ENCODE measurements at places on chromosomes 16 and 17. TPM values are rescaled to one million over a fixed set of nuclear protein-coding genes. Genes with fewer than 3 reads are reported as not detected.

PTX4 gene
- total RNA-seq = 0.26 TPM

HSF5 gene
- total RNA-seq = not detected

SOST gene
- total RNA-seq = 34.3 TPM

TP53TG3B gene
- not detected for total RNA-seq

CA5A gene
- not detected for total RNA-seq

DUS2 gene
- total RNA-seq = 13.1 TPM

ZNHIT3 gene
- 21.8 TPM for total RNA-seq

CLEC10A gene
- total RNA-seq = 29.1 TPM

NHLRC4 gene
- total RNA-seq = 0.52 TPM

TOP2A gene
- total RNA-seq = 4.4 TPM

MYH8 gene
- not detected for total RNA-seq

SHISA9 gene
- 0.10 TPM for total RNA-seq

DNA sequence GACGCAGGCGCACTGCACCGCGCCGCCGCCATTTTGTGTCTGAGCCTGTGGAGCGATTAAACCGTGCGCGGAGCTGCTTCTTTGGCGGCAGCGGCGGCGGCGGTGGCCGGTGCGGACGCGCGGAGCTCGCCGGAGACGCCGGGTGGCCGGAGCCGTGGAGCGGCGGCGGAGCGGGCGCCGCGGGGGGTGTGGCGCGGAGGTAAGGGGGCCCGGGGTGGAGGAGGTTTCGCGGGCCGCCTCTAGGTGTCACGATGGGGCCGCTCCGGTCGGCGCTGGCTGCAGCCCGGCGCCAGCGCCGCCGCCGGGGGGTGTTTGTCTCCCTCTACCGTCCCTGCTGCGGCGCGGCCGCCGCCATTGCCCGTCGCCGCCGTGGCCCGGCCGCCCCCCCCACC is at the start of gene CTCF:
Gene CTCF (plus strand): TSS at position 1 of the 392 bp plus-strand sequence. CDS start 48,307 bp downstream, outside the sequence.
- peak; percentile 94 for DNase-seq

- DNase-seq = peak; percentile 58
Measured at GRCh38 chr16:2776500-2777139, 460 bp downstream of the ELOB start.

DNA sequence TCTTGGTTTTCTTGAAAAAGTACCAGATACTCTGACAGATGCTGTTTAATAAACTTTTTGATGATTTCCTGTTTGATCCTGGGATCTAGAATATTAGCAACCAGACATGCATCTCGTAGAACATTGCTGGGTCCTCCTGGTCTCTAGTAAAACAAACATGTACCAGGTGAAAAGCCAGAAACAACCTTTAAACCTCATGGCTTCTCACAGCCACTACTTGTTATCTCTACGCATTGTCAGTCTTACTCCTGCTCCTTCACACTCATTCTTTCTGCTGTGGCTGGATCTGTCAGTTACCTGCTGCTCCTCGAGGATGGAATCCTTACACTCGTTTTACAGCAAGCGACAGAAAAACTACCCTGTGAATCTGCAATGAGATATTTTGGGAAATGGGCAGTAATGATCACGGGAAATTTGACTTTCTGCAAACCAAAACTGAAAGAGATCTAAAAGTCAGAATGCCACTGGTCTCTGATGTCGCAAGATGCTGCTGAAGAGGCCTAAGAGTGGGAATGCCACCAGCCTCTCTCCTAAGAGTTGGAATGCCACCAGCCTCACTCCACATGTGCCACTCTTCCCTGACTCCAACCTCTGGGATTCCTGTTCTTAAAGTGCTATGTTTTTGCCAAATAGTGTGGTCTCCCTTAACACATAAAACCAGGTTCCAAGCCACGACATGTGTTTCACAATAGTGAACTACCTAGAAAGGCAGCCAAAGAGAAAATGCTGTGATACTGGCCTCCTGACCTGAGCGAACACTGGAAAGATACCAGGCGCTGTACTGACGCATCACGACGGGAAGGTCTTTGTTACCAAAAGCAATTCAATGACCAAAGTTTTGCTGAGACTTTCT is 86.3 kb downstream of the VPS53 start:
- no peak for DNase-seq

GRCh38 chr17:10729334-10730193 is at the start of gene TMEM220:
Gene TMEM220, minus strand, starts transcription at chr17:10730023. Its CDS starts 172 bp downstream, at chr17:10729851.
- DNase-seq = peak; percentile 93

DNA sequence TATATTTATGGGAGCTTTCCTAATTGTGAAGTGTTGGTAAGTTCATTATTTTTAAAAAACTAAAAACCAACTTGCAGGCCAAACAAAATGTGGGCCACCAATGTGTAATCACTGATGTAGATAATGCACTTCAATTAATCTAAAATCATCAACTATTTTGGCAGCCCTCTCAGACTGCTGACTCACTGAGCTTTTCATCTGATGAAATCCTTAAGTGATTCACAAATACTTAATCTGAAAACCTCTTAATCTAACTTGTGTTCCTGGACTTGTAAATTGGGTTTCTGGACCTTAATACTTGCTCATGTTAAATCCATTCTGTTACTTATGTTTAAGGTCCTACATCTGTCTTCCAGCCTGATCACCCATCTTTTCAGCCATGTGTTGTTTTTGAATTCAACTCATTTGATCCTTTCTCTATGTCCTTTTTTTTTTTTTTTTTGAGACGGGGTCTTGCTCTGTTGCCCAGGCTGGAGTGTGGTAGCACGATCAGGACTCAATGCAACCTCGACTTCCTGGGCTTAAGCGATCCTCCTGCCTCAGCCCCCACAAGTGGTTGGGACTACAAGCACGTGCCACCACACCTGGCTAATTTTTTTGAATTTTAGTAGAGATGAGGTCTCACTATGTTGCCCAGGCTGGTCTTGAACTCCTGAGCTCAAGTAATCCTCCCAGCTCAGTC is 39.0 kb downstream of the PRKCB start:
- DNase-seq = no peak

DNA sequence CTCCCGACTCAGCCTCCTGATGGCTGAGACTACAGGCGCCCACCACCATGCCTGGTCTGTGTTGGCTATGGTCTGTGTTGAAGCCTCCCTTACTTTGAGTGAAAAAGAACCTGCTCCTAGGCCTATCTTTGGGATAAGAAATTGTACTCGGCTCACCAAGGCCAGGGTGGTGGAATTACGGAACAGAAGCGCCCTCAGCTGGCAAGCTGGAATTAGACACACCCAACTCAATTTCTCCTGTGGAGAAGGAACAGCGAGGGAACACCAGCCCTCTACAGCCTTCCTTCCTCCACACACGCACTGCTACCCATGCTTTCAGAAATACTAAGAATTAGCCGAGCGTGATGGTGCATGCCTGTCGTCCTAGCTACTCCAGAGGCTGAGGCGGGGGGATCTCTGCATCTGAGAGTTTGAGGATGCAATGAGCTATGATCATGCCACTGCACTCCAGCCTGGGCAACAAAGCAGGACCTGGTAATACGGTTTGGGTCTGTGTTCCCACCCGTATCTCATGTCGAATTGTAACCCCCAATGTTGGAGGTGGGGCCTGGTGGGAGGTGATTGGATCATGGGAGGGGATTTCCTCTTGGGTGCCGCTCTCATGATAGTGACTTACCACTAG is 40.1 kb upstream of the RBBP6 start:
- no peak for DNase-seq

GRCh38 chr16:23318639-23319038 is 16.5 kb downstream of the SCNN1B start:
- DNase-seq = no peak

- DNase-seq = peak; percentile 93
Measured at GRCh38 chr17:49995055-49995738, at the start of gene DLX3. Gene DLX3, minus strand, starts transcription at chr17:49995224. Its CDS starts 226 bp downstream, at chr17:49994998.

- no peak for DNase-seq
Measured at GRCh38 chr17:67717192-67717623, 528 bp upstream of the NOL11 start.

DNA sequence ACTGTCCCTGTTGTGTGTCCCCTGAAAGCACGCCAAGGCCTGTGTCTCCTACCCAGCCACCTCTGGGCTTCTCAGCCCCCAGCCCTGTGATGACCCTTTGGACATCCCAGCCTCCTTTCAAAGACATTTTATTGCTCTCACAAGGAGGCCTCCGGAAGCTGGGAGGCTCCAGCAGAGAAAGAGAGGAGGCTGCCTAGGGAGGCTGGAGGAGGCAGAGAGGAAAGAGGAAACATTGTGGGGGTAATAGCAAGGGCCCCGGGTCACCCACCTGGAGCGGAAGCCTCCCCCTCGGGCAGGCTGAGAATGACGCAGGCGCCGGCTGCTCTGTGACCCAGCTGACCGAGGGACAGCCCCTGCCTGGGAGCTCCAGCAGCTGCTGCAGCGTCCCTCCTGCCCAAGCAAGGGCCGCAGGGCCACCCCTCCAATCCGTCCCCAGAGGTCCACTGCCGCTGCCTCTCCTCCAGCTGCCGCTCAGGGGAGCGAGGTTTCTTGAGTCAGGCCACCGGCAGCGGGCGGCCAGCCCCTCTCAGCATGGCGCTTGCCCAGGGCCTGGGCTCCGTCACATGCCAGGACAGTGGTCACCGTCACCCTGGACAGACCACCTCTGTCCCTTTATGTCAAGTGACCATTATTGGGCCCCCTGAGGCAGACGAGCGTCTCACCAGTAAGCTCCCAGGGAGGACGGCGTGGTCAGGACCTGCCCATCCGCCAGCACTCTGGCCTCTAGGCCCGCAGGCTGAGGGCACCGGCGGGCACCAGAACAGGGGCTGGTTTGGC is 29.3 kb downstream of the ACTG1 start:
- DNase-seq = no peak

DNA sequence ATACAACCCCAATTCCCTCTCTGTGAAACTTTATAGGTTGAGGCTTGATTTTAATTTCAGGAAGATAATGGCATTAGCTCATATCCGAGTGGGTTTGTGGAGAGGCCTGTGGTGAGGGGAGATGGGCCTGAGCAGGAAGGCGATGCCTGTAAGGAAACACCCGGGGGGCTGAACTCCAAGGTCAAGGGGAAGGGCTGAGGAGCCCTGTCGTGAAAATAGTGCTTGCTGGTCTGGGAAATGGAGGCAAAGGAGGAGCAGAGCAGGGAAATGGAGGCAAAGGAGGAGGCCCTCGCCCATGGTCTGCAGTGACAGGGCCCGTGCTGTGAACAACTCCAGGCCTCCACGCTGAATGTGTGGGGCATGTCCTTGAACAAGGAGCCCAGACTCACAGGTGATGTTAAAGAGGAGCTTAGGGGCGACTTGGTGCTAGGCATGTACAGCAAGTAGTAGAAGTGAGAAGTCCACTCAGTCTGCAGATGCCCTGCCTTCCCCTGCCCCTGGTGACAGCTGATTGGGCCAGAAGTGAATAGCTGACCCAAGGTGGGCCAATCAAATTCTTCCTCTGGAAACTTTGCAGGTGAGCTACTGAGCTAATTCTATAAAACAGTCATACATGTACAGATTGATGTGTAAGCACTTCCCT is 38.1 kb downstream of the MRPS23 start:
- no peak for DNase-seq

DNA sequence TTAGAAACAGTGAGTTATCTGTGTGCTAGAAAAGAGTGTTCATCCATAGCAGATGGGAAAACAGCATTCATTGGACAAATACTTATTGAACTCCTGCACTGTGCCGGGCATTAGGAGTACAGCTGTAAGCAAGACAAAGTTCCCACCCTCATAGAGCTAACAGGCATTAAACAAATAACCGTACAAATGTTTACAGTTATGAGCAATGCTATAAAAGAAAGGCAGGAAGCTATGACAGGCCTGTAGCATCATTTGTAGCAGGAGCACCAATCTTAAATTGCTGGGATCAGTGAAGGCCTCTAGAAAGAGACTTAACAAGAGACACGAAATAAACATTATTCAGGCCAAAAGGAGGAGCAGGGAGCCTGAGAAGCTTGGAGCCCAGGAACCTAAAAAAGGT is 15.6 kb downstream of the SDR42E1 start:
- DNase-seq = no peak

GRCh38 chr17:61221181-61221580 is 178.5 kb upstream of the TBX2 start:
- no peak for DNase-seq

- no peak for DNase-seq
Measured at GRCh38 chr16:17224350-17224749, 246.4 kb downstream of the XYLT1 start.

- DNase-seq = no peak
Measured at GRCh38 chr17:56774650-56775049, 59.1 kb downstream of the C17orf67 start.

GRCh38 chr17:3004150-3004801 is 59.1 kb downstream of the OR1D5 start:
- peak; percentile 100 for DNase-seq

GRCh38 chr16:85522842-85523601 is 90.1 kb upstream of the GSE1 start:
- DNase-seq = no peak

GRCh38 chr17:2222901-2223616 is 80.5 kb downstream of the SMG6 start:
- DNase-seq = peak; percentile 63
